ENCODE measurements at places on chromosomes 2 and 18. TPM values are rescaled to one million over a fixed set of nuclear protein-coding genes. Genes with fewer than 3 reads are reported as not detected.

The SLC9A4 gene
- not detected for polyA plus RNA-seq

- no peak overlapping the region for H3K27ac ChIP-seq
- H3K27me3 ChIP-seq: no peaks in the 10 kb centered on the region
- peaks cover 24% of the 10 kb centered on the region for H3K36me3 ChIP-seq
Measured at GRCh38 chr2:231063347-231063746, 6.7 kb downstream of the PSMD1 start.

- no peaks in the 10 kb centered on the region for H3K27me3 ChIP-seq
- H3K4me1 ChIP-seq: no peaks in the 10 kb centered on the region
- no peak overlapping the region for H3K4me3 ChIP-seq
- no peak for DNase-seq
- no peak overlapping the region for H3K27ac ChIP-seq
Measured at GRCh38 chr2:24955232-24955631, 16.5 kb downstream of the DNAJC27 start.

GRCh38 chr2:241763551-241764274 is 12.9 kb upstream of the GAL3ST2 start:
- peaks cover 24% of the 10 kb centered on the region for H3K36me3 ChIP-seq
- H3K27ac ChIP-seq: no peak overlapping the region
- H3K4me3 ChIP-seq: no peak overlapping the region
- no peak for DNase-seq
- H3K4me1 ChIP-seq: no peaks in the 10 kb centered on the region
- H3K27me3 ChIP-seq: no peaks in the 10 kb centered on the region

- H3K36me3 ChIP-seq: no peaks in the 10 kb centered on the region
- H3K4me1 ChIP-seq: peaks cover 15% of the 10 kb centered on the region
- H3K27me3 ChIP-seq: no peaks in the 10 kb centered on the region
- no peak overlapping the region for H3K4me3 ChIP-seq
Measured at GRCh38 chr2:109136542-109136941, 7.5 kb downstream of the SH3RF3 start.

The FN1 gene
- polyA plus RNA-seq: 13,004 TPM

DNA sequence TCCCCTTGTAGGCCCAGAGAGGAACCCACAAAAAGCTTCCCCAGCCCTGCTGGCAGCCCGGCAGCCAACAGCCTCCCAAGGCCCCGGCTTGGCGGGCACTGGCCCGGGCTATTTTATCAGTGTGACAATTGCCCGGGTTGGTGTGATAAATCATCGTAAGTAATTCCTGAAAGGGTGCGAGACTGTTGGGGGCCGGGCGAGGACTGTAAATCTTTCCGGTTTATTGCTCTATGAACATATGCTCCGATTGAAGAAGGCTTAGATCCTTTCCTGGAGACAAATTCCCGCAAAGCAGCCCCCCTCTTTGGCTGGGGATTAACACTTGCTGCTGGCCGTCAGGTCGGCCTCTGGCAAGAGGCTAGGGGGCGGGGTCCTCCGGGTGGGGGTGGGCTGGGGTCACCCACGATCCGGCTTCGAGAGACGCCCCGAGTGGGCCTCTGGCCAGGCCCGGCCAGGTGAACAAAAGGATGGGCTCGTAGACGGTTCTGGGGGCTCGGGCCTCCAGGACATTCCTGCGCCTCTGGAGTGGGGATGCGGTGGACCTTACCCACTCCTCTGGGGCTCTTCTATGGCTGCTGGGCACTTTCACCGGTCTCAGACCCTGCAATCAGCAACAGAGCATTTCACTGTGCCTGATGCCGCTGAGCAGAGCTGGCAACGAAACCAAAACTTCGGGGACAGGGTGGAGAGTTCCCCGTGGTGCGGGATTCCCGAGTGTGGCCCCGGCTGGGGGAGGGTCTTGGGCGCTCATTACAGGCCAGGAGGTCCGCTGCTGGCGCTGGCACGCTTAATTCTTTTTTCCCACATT is 2.0 kb downstream of the HOXD3 start:
- H3K27ac ChIP-seq: no peak overlapping the region
- no peaks in the 10 kb centered on the region for H3K36me3 ChIP-seq
- no peak overlapping the region for H3K4me3 ChIP-seq

- H3K36me3 ChIP-seq: no peaks in the 10 kb centered on the region
- H3K27ac ChIP-seq: no peak overlapping the region
Measured at GRCh38 chr18:28267878-28268625, 91.1 kb upstream of the CDH2 start.

GRCh38 chr18:74204526-74205152 is 56.3 kb downstream of the TIMM21 start:
- no peak overlapping the region for H3K27ac ChIP-seq
- no peaks in the 10 kb centered on the region for H3K4me1 ChIP-seq
- H3K4me3 ChIP-seq: no peak overlapping the region
- H3K36me3 ChIP-seq: no peaks in the 10 kb centered on the region
- DNase-seq: peak; percentile 4

The ANO7 gene
- 3.4 TPM for polyA plus RNA-seq
